Activated CD8-positive, alpha-beta memory T cell treated with anti-CD3 and anti-CD28 coated beads for 1 hour (primary cell): ENCODE measurements at places on chromosomes 13 and 19.

DNA sequence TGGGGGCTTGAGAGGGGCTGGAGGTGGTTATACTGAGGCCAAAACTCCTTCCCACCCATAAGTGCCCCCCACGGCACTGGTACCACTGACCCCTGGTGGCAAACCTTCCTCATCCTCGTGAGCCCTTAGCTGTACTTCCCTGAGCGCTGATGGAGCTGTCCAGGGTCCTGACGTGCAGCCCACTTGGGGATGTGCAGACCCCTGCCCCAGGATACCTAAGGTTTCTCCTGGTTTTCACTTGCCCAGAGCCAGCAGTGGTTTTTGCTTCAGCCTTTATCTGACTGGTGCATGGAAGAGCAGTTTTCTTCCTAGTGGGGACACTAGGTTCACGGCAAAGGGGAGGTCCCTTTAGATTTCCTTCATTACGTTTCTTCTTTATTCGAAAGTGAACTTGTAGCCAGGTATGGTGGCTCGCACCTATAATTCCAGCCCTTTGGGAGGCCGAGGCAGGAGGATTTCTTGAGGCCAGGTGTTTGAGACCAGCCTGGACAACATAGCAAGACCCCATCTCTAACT is 28.7 kb upstream of the KCTD15 start:
- DNase-seq, result no peak

DNA sequence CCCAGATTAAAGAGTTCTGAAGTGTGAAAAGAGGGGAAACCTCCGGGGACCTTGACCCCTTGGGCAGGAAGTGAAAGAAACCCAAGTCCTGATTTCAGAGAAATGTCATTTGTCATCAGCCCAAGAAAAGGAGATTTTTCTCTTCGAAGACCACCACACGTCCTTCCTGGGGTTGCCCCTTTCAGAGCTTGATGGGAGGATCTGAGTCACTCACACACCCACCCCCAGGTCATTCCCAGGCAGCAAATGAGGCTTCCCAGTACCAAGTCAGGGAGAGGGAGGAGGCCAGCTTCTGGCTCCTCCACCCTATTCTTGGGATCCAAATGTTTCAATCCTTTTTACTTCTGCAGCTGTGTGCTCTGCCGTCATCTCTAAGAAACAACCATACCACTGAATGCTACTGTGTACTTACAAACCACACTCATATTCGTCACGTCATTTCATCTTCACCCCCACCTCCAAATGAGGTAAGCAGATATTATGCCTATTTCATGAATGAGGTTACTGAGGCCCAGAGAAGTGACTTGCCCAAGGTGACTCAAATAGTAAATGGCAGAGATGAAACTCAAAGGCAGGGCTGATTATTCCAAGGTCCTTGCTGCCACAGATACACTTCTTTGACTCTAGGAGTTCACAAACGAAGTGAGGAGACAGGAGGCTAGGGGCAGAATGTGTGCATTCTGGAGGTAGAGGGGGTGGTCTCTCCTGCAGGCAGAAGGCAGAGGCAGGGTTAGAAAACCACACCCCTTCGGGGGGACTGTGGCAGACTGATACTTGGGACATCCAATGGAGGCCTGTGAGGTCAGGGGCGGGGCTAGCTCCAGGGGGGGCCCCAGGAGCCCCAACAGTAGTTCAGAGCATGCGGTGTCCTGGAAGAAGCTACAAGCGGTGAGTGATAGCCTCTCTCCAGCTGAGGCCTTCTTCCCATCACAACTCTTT is 5.0 kb upstream of the KMT2B start:
- no peak for DNase-seq

DNA sequence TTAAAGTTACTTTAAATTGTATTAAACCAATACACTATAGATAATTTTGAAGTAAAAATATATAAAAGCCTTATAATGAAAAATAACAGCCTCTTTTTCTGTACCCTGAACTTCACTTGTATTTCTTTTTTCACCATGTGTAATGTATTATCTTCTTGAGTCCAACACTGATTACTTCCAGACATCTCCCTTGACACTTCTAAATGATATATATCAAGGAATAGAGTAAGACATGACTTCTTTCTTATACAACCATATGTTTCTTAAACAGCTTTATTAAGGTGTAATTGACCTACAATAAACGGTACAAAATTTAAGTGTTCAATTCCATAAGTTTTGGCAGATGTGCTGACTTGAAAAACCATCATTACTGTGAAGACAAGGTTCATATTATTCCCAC is 531.9 kb downstream of the OLFM4 start:
- no peak for DNase-seq

GRCh38 chr19:8446061-8446709 is 1.4 kb downstream of the HNRNPM start:
- no peak for DNase-seq

- no peak for DNase-seq
Measured at GRCh38 chr13:101915331-101915730, 462.9 kb downstream of the ITGBL1 start.

DNA sequence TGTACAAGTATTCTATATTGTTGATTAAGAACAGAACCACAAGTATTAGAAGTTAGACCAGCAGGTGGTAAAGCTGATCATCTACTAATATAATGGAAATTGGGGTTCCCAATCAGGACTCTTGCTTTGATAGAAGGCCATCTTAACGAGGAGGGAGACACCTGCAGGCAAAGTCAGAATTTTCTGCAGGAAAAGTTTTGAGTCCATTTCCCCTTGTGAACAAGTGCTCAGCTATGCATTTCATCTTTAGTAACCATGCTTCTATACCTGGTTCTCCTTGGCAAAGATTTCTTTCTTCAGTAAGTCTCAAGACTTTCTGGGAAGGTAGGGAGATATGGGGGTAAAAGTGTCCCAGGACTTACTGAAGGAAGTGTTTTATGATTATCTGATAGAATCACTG is 36.1 kb upstream of the USPL1 start:
- no peak for DNase-seq

DNA sequence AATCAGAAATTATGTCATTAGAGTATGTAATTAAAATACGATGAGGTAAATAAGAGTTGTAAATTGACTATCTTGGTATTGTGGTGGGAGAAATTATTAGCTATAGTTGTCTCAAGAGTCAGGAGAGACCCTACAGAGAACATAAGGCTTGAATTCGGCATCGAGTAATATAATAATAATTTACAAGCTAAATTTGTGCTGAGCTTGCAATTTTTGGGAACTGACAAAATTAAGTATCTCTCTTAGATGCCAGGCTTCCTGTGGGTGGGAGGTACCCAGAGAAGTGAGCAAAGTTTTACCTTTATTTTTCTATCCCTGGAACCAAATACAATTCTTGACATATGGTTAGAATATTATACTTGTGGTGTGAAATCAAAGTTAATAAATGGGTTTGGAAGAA is 1637.0 kb downstream of the EFNB2 start:
- no peak for DNase-seq

DNA sequence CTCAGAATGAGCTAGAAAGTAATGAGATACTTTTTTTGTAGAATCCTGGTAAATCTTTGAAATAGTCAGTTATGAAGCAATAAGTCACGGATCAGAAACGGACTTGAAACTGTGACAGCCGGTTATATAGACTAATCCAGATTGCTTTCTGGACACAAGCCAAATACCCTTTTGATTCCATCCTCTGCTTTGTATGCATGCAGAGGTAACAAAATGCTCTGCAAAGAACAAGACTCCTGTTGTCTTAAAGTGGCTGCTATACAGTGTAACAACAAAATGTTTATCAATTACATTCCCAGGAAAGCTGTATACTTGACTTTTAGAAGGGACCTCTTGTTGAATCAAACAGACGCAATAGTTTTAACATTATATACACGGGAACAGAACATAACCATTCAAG is 66.5 kb upstream of the STARD13 start:
- DNase-seq, result no peak

- DNase-seq, result no peak
Measured at GRCh38 chr19:6773323-6773931, 919 bp downstream of the VAV1 start.

DNA sequence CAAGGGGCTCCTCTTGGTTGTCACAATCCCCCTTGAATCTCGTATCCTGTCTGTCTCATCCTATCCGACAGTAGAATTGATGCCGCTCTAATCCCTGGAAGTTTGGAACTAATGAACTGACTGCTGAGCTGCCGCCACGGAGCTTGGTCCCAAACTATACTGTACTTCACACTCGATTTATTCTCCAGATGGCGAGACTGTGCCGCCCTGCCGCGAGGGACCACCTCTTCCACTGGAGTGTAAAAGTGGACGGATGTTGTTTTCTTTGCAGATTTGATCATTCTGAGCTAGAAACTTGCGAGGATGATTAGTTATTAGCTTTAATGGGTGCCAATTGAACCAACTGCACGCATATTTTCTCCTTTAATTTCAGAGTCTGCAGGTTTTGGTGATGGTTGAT is 117.2 kb downstream of the ZIC5 start:
- DNase-seq, result no peak

GRCh38 chr19:45195764-45196163 is 17.2 kb downstream of the BLOC1S3 start:
- DNase-seq, result no peak

GRCh38 chr13:100773923-100774663 is 99.5 kb upstream of the TMTC4 start:
- no peak for DNase-seq
